HFF-Myc (cell line): ENCODE measurements at places on chromosomes 6 and 20.

DNA sequence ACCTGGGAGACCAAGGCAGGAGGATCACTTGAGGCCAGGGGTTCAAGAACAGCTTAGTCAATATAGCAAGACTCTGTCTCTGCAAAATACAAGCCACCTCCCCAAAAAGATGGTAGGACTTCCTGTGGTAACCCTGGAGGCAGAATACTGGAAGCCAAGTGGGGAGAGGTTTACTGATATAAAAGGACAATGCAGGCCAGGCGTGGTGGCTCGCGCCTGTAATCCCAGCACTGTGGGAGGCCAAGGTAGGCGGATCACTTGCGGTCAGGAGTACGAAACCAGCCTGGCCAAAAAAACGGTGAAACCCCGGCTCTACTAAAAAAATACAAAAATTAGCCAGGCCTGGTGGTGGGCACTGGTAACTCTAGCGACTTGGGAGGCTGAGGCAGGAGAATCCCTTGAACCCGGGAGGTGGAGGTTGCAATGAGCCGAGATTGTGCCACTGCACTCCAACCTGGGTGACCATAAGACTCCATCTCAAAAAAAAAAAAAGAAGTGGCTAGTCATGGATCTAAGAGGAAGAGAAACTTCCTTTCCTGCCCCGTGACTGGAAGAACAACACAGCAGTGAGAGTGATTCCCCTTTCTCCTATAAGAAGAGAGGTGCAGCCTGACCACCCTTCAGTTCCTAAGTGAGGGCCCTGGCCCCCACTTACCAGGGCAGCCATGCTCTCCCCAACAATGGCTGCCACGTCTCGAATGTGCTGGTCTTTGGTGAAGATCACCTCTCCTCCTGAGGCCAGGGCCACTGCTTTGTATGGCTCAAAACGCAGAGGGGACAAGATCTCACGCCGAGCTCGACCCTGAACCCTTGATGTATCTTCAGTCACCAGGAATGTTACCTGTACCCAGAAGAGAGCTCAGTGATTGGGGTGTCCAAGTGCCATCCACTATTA lies 6.2 kb downstream of the SAPCD1 start:
- no peak for DNase-seq

DNA sequence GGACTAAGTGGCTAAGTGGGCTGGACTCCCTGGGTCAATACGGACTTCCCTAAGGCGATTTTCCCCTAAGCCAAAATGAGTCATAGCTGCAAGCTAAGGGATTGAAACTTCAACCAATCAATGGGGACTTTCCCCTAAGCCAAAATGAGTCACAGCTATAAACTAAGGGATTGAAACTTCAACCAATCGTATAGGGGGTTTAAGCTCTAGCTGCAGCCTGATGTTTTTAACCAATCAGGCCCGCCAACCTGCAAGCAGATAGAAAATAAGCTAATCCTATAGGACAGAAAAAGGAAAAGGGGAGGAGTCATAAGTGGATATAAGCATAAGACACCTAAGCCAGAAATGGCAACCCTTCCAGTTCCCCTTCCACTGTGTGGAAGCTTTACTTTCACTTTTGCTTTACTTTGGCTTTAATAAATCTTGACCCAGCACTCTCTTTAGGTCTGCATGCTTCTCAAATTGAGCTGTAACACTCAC lies 655.0 kb upstream of the HS3ST5 start:
- DNase-seq: no peak

DNA sequence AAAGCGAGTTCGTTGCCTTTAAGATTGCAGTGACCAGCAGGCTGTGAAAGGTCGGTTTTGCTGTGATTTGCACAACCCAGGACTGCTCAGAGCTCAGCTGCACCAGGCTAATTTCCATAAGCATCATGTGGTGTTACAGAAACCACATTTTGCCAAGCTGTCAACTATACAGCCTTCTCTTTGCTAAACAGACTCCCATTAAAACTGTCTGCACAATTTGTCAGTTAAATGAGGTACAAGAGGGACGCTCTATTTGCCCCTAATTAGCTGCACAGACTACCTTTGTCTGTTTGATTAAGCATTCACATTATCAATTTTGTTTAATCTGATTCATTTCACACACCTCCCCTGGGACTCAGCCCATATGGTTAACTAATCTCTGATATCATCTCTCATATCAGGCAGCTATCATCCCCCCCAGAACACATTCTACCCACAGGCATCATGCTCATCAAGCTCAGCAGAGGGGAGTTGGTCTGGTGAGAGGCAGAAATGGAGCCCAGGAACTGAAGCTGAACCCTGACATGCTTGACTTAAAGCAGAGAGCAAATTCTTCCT lies 62.1 kb downstream of the OLIG3 start:
- DNase-seq: no peak

DNA sequence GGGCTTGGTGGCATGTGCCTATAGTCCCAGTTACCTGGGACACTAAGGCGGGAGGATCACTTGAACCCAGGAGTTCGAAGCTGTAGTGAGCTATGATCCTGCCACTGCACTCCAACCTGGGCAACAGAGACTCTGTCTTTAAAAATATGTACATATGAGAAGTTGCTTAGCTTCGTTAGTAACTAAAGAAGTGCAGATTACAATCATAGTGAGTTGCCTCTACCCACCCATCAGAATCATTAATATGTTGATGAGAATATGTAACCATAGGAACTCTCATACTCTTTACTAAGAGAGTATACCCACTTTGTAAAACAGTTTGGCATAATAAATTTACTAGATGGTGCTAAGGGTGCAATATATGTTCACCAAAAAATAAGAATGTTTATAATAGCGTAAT lies 54.0 kb downstream of the EFHC1 start:
- DNase-seq: no peak

GRCh38 chr6:142684371-142684770 lies 260.6 kb downstream of the HIVEP2 start:
- no peak for DNase-seq

DNA sequence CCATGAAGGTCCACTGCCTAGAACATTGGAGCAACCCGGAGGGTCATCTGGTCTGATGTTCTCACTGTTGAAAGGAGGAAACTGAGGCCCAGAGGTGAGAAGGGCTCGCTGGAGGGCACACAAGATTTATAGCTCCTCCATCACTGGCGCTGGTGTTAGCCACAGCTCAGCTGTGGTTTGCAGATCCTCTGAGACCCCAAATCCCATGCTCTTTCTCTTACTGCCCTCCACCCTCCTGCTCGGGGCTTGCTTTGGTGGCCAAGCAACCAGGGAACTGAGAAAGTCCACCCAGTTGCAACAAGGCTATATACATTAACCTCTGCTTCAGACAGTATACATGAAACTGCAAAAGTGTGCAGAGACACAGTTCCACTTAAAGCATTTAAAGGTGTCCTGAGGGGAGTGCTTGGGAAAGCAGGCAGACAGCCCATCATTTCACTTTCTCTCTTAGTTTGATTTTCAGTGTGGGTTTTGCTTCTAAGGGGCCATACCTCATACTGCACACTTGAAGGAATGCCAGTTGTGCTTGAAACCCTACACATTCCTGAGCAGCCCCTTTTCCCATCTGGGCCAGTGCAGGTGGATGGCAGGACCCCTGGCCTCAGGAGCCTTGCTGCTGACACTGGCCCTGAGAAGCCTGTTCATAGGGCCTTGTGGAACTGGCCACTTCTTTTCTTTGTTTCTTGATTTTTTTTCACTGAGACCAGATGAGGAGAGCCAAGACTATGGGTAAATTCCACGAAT lies 347.6 kb downstream of the CDC5L start:
- DNase-seq: no peak

GRCh38 chr6:111087871-111088667 lies 766 bp downstream of the SLC16A10 start:
- no peak for DNase-seq

GRCh38 chr6:18577491-18577890 lies 190.3 kb downstream of the RNF144B start:
- no peak for DNase-seq

DNA sequence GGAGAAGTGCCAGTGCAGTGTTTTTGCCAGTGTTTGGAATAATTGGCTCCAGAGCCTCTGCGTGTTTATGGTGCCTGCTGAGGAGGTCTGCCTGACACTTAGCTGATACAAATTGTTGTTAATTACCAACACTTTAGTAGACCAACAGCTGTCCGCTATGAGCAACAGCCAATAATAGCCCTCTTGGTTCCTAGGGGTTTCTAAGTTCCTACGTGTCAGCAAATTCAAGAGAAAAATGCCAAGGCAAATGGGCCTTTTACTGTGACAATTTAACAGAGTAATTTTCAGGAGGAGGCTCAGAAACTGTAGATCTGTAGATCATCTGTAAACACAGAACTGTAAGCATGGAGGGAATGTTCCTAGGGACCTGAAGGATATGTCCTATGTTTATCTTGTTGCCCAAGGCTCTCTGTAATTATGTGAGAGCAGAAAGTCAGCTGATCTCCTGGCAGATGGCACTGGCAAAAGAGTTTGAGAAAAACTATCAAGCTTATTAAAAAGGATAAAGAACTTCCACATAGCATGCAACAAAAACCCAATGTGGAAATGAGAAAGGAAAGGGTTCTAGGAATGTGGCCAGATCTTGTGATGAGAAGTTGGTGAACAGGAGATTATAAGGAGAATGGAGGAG lies 157.7 kb downstream of the GJA1 start:
- DNase-seq: no peak

DNA sequence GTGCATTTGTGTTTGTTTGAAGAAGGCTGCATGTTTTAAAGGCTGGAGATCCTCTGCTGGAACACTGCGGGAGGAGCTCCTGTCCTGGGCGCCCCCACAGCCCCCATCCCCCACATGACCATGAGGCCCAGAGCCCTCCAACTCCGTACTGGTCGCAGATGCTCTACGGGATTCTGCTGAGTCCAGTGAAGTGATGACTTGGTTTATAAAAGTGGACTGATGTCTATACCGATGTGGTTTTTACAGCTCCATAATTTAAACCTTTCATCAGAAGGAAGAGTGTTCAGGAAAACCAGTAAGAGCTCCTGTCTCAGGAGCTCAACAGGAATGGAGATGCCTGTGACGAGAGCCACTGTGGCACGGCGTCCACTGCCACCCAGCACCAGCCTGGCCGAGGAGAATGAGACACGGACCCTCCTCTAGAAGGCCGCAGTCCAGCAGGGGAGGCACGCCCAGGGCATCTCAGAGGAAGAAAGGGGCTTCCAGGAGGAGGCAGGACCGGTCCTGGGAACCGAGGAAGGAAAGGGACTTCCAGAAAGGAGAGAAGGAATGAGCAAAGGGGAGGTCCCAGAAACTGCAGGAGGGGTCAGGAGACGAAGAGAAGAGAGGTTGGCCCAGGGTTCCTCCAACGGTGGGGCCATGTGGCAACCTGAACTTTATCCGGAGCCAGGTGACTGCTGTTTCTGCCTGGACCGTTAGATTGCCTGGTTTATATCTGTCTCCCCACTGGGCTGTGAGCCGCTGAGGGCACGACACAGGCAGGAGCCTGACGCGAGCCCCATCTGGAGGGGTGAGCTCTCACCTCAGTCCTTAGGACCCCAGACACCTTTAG lies 26.9 kb downstream of the BFSP1 start:
- DNase-seq: no peak

GRCh38 chr20:34531608-34532265 lies 15.5 kb downstream of the DYNLRB1 start:
- no peak for DNase-seq

- no peak for DNase-seq
Observed at GRCh38 chr20:50632236-50632635, 59.1 kb downstream of the RIPOR3 start.

DNA sequence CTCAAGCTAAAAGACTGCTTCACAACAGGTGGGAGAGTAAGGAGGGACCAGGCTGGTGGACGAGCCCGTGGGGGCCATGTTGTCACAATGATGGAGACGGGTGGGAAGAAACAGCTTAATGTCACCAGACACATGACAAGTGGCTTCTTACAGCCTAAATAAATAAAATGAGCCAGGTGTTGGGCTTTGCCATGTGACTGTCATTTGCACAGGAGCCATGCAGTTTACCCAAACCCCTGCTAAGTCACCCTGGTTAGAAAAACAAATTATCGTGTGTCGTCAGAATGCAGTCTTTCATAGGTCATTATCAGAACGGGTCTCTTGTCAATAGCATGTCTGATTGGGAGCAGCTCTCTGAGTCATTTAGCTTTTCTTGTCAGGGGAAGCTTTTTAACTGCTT lies 18.5 kb downstream of the BTBD3 start:
- DNase-seq: no peak

DNA sequence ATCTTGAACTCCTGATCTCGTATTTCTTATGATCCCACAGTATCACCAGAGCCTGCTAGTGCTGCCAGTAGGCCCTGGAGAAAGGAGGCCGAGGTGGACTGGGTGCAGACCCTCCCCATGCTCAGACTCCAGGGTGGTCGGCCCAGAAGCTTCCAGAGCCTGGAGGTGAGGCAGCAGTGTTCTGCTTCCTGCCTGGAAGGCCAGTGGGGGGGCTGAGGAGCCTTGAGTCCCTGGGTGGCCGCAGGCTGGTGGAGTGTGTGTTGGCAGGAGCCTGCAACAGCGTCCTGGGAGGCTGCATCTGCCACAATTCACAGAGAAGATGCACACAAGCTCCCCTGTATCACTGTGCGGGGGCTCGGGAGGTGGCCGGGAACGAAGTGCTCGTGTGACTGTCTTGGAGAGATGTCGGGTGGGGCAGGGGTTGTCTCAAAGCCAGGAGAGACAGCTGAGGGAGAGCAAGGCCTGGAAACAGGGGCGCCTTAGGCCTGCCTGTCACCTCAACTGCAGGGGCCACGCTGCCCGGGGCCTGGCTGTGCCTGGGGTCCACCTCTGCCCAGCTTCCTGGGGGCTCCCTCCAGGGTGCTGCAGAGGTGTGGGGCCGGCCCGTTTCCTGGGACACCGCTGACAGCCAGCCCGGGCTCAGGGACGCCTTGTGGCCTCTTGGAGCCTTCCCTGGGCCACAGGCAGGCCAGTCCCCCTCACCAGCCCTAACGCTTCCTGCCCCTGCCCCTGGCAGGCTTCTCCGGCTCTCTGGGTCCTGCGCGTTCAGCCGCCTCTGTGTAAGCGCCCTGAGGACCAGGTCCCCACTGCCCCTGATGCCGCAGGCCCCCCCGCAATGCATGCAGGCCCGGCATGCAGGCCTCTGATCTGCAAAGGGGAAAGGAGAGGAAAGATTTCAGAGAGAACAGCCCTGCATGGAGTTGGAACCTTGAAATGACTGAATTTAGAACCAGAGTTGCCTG lies 24.2 kb upstream of the MAS1 start:
- DNase-seq: no peak

DNA sequence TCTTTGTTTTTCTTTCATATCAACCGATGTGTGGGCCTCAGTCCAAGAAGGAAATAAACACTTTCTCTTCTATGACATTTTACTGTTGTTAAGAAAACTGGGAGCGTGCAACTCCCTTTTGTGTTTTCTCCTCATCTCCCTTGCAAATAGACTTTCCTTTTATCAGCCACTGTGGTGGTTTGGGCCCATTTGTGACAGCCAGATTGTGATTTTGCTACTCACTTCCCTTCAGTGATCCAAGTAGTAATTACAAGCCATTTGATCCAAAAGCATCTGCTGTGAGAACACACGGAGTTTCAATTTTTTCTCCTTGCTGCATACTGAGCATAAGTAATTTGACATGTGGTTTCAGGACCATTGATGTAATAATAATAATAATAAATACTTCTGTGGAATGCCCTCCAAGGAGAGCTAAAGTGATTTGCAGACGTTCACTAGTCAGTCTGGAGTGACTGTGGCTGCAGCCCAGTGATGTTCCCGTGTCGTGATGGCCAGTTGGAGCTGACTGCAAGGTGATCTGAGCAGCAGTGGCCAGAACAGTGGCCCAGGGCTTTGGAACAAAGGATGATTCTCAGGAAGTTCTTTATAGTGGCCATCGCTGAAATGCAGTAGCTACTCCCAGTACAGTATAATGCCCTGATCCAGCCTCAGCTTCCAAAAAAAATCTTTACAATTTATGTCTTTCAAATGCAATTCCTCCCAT lies 91.9 kb upstream of the CLDN20 start:
- no peak for DNase-seq
